ENCODE measurements at places on chromosomes 7 and 10.

DNA sequence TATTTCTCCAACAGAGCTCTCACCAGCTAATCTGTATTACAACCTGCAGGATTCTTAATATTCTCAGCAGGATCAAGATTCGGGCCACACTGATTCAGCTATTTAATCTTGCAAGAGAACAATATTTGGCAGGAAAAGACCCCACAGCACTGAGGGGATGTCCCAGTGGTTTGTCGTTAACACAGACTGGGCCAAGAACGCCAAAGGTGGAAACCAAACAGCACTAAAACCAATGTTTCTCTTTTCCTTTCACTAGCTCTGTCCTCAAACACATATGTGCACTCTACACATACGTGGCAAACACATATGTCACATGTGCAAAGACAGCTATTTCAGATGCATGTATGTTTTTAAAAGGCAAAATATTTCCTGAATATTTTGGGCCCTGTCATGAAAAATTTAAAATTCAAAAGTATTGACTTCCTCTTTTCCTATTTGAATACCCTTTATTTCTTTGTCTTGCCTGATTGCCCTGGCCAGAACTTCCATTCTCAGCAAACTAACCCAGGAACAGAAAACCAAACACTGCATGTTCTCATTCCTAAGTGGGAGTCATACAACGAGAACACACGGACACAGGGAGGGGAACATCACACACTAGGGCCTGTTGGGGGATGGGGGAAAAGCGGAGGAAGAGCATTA, 51.7 kb upstream of the NEBL start:
- DNase-seq: no peak

GRCh38 chr10:68434657-68435056, 27.6 kb upstream of the RUFY2 start:
- DNase-seq: no peak

DNA sequence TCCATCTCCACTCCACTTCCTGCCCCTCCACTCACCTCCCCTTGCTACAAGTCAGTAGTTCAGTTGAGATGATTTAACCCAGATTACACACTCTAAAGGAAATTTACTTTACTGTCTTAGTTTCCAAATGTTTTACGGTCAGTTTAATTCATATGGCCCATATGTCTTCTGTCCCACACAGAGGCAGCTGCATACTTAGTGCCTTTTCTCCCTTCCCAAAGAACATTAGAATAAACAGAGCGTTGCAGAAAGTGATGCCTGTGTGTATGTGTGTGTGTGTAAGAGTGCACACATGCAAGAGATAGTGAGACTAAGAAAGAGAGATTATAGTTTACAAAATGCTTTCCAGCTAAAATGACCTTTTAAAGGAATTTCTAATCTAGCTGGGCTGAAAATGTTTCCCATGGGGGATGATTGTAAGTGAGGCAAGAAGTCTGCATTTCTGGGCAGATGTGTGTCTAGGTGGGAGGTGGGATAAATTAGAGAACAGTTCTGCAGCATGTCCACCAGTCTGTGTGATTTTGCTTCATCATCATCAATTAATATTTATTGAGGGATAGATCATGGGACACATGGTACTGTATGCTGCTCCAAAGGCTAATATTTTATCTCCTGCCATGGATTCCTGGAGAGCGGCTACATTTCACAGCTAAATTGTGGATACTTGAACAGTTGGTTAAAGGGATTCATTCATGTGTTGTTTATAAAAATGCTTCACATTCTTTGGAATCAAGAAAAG, 81.5 kb downstream of the NXPH1 start:
- DNase-seq: no peak

- DNase-seq: no peak
Observed at GRCh38 chr7:41024126-41024525, 678.8 kb downstream of the INHBA start.

DNA sequence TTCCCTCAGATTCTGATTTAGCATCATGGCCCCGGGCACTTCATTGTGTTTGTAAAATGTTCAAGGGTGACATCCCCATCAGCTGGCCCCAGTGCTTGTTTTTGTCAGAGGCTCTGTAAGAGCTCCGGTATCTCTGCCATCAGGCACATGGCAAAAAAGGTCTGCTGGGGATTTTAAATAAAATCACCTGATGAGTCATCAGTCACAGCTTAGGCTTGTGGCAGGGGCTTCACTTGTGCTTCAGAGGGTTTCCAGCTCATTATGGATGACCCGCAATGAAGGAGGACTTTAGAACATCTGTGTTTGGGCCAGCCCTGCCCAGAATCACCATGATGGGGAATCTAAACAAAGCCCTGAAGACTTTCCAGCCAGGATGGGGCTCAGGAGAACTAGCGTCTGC, 259.9 kb downstream of the ZEB1 start:
- DNase-seq: no peak

DNA sequence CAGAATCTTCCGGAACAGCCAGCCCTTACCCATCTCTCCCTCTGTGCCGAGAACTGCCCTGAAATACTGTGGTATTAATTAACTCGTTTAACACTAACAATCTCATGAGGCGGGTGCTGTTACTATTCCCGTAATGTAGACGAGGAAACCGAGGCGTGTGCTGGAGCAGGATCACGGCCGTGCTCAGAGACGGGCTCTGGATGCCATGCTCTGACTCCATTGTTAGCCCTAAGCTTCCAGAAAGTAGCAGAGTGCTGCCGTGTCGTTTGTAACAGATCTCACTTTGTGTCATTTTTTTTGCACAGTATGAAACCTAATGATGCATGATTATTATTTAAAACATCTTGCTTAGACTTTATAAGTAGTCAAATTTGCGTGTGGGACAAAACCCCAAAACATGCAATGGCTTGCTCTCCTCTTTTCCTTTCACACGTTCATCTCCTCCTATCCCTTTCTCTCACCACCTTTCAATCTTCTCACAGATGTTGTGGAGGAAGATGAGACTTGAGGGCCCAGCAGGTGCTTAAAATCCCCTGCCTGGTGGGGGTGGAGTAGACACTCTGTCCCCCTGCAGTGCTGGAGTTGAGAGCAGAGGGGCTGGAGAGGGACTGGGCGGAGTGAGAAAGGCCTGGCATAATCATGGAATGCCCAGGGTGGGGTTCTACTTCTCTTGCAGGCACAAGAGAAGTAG, 482 bp upstream of the ACTR3C start:
- DNase-seq: no peak
